ENCODE measurements at places on chromosomes 4 and X.
A peak's percentile ranks its signal among the peaks of the same experiment; 100 is the strongest.

GRCh38 chrX:136147315-136147901 lies at the start of gene FHL1:
Gene FHL1 (plus strand): TSS chrX:136147533.
- peak within 1 kb of the TSS; percentile 58 for H3K4me3 ChIP-seq
- peaks cover 12% of the 10 kb centered on the region for H3K4me1 ChIP-seq
- DNase-seq: peak; percentile 65
- no peak within 1 kb of the TSS for H3K27ac ChIP-seq
- H3K27me3 ChIP-seq: no peaks in the 10 kb centered on the region
- H3K36me3 ChIP-seq: no peaks in the 10 kb centered on the region

DNA sequence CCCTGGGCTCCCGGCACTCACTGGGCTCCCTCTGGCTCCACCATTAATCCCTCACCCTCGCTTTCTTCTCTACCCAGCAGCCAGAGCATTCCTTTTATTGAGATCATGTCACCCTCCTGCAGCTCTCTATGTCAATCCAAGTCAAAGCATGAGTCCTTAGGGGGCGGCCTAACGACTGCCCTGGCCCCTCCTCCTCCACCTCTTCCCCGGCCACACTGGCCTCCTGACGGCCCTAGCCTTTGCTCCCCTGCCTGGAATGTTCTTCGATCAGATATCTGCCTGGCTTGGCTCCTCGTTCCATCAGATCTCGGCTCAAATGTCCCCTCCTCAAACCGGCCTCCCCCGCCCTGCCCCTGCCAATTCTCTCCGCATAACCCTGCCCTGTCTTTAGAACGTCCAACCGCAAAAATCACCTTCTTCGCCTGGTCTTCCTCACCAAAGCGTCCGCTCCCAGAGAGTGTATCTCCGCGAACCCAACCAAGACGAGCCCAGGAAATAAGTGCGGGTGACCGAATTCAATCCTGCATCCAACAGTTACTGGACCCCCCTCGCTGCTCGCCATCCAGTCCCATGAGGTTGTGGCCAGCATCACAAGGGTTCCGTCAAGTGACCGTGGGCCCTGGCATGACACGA lies 722 bp upstream of the PNCK start:
- H3K4me3 ChIP-seq: no peak overlapping the region
- no peaks in the 10 kb centered on the region for H3K36me3 ChIP-seq

- no peaks in the 10 kb centered on the region for H3K36me3 ChIP-seq
- no peak overlapping the region for H3K4me3 ChIP-seq
- no peaks in the 10 kb centered on the region for H3K4me1 ChIP-seq
Measured at GRCh38 chrX:116823677-116824076, 360.9 kb upstream of the CT83 start.

- no peaks in the 10 kb centered on the region for H3K27me3 ChIP-seq
- no peak for DNase-seq
- H3K27ac ChIP-seq: no peak overlapping the region
- H3K4me1 ChIP-seq: peaks cover 40% of the 10 kb centered on the region
- no peaks in the 10 kb centered on the region for H3K36me3 ChIP-seq
- no peak overlapping the region for H3K4me3 ChIP-seq
Measured at GRCh38 chrX:63750811-63751210, 34.2 kb downstream of the ARHGEF9 start.

GRCh38 chr4:41835321-41835995 lies 86.9 kb upstream of the PHOX2B start:
- no peak overlapping the region for H3K4me3 ChIP-seq
- no peaks in the 10 kb centered on the region for H3K27me3 ChIP-seq
- H3K36me3 ChIP-seq: no peaks in the 10 kb centered on the region
- H3K4me1 ChIP-seq: no peaks in the 10 kb centered on the region
- H3K27ac ChIP-seq: no peak overlapping the region

DNA sequence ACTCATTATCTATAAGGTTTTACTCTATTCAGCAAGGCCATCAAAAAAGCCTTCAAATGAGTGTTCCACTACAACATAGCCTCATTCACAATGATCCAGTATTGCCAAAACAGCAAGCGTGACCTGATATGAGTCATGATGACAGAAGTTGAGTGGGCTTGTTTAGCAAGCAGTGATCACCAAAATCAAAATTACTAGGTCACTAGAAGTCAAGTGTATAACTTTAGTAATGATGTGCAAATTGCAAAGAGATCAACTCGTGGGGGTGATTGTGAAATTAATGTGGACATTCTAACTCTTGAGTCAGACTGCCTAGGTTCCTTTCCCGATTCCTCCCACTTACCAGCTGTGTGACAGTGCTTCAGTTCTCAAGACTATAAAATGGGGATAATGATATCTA lies 124.5 kb downstream of the CHM start:
- H3K4me1 ChIP-seq: no peaks in the 10 kb centered on the region
- H3K4me3 ChIP-seq: no peak overlapping the region
- no peaks in the 10 kb centered on the region for H3K27me3 ChIP-seq
- no peak overlapping the region for H3K27ac ChIP-seq
- DNase-seq: no peak

DNA sequence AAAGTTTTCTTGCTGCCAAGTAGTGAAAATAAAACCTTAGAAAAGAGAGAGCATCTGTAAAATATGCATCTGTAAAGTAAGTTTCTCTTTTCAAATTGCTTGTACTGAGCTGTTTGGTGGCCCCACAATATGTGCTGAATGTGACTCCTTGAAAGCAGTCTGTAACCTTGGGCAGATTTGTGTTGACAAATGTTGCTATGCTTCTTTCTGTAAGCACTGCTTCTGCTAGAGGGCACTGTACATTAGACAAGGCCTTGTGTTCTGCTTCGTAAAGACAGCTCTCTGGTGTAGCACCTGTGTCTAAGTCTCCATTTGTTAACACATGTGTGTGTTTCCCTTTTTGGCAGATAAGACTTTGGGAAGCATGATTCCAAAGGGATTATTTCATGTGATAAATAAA lies 56.6 kb upstream of the NRK start:
- no peaks in the 10 kb centered on the region for H3K27me3 ChIP-seq
- H3K4me1 ChIP-seq: no peaks in the 10 kb centered on the region
- H3K36me3 ChIP-seq: no peaks in the 10 kb centered on the region
- DNase-seq: no peak
- H3K4me3 ChIP-seq: no peak overlapping the region
- no peak overlapping the region for H3K27ac ChIP-seq

DNA sequence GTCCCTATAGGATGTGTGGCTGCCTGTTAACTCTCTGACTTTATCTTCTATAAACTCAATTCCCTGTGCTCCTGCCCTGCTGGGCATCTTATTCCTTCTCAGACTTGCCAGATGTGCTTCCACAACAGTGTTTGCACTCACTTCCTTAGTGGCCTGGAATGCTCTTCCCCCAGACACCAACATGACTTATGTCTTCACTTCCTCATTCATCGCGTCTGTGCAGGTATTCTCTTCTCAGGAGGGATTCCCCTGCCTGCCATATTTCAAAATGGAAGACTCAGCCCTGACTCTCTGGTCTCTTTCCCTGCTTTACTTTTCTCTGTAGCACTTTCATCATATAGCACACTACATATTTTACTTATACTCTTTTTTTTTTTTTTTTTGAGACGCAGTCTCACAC lies 344.0 kb downstream of the CENPC start:
- DNase-seq: no peak
- no peaks in the 10 kb centered on the region for H3K27me3 ChIP-seq
- H3K27ac ChIP-seq: no peak overlapping the region
- no peaks in the 10 kb centered on the region for H3K36me3 ChIP-seq

DNA sequence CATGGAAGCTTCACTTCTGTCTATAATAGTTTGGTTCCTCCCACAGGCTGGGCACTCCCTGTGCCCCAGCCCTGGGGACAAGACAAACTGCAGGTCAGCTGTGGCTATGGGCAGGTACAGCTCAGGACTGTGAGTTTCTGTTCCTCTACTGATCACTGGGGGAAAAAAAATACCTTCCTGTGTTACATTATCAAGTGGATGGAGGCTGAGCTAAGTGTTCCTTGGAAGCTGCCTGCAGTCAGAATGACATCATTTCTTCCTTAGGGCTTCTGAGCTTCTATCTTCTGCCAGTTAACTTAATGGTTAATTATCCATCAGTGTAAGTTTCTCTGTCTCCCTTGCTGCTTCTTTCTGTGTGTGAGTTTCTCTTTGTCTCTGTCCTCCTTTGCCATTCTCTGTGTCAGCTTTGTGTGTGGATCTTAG lies 4.6 kb downstream of the RAB33A start:
- H3K27me3 ChIP-seq: no peaks in the 10 kb centered on the region
- peaks cover 33% of the 10 kb centered on the region for H3K4me1 ChIP-seq
- H3K36me3 ChIP-seq: no peaks in the 10 kb centered on the region
- no peak for DNase-seq
- H3K4me3 ChIP-seq: no peak overlapping the region

- DNase-seq: peak; percentile 6
- no peaks in the 10 kb centered on the region for H3K4me1 ChIP-seq
- H3K4me3 ChIP-seq: no peak overlapping the region
- no peak overlapping the region for H3K27ac ChIP-seq
Measured at GRCh38 chr4:154049457-154050181, 260.7 kb upstream of the SFRP2 start.

GRCh38 chrX:109840585-109840984 lies 107.5 kb upstream of the ACSL4 start:
- H3K4me3 ChIP-seq: no peak overlapping the region
- no peak overlapping the region for H3K27ac ChIP-seq
- no peaks in the 10 kb centered on the region for H3K27me3 ChIP-seq
